ENCODE measurements at places on chromosomes 6 and 20. TPM values are rescaled to one million over a fixed set of nuclear protein-coding genes. Genes with fewer than 3 reads are reported as not detected.

The SAMD3 gene
- total RNA-seq, result not detected

The ABHD16B gene
- not detected for total RNA-seq

The MEP1A gene
- not detected for total RNA-seq

The WFDC5 gene
- not detected for total RNA-seq

The BTNL2 gene
- not detected for total RNA-seq

The THBD gene
- total RNA-seq, result 96.7 TPM

The SDHAF4 gene
- total RNA-seq, result 9.4 TPM

DNA sequence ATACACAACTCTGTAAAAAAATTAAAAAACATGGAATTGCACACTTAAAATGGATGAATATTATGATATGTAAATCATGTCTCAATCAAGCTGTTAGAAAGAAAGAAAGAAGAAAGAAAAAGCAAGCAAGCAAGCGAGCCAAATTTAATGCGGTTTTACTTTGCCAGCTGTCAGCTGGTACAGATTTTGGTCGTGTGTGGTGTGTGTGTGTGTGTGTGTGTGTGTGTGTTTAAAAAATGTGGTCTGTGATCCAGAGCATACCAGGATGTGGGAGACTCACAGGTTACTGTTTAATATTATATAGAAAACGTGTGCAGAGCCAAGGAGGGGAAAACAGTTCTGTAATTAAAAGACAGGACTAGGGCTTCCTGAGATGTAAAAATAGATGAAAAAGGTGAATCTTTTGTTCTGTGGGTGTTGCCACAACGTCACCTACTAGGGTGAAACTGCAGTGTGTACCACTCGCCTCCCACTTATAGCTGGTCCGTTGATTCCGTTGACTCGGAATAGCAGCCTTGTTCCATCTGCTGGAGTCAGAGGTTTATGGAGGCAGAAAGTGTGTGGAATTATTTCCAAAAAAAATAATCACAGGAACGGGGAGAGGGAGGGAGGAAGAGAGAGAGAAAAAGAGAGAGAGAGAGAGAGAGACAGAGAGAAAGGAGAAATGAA, 197.7 kb downstream of the BCAS1 start:
- no peak for DNase-seq

GRCh38 chr6:35602133-35602946, 86.4 kb downstream of the FKBP5 start:
- no peak for DNase-seq

- no peak for DNase-seq
Measured at GRCh38 chr6:6397842-6398241, 77.4 kb upstream of the F13A1 start.

DNA sequence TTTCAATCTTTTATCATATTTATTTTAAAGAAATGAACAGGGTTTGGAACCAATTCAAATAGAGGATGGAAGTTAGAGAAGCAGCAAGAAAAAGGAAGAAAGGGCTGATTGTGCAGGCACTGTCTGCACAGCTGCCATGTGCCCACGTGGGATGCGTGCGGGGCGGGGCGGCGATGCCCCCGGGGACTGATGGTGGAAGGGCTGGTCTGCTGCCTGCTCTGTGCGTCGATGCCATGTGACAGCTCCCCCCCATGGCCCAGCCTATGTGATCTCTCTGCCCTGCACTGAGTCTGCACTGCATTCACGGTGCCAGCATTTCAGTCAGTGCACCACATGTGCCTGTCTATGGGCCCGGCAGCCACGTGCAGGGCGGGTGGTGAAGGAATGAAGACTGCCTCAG, 96.4 kb downstream of the IRF4 start:
- no peak for DNase-seq

DNA sequence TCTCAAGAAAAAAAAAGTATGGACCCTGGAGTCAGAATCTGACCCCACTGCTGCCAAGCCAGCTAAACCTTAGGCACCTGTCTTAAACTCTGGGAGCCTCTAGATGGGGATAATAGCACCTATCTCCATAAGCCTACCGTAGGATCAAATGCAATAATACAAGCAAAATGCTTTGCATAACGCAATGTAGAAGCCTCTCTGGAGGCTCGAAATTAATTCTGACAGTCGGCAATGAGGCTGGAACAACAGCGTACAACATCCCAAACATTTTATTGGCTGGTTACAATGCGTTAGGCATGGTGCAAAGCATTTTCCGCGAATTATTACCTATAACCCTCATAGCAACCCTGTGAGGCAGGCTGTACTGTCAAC, 521 bp downstream of the CDK5RAP1 start:
- no peak for DNase-seq

DNA sequence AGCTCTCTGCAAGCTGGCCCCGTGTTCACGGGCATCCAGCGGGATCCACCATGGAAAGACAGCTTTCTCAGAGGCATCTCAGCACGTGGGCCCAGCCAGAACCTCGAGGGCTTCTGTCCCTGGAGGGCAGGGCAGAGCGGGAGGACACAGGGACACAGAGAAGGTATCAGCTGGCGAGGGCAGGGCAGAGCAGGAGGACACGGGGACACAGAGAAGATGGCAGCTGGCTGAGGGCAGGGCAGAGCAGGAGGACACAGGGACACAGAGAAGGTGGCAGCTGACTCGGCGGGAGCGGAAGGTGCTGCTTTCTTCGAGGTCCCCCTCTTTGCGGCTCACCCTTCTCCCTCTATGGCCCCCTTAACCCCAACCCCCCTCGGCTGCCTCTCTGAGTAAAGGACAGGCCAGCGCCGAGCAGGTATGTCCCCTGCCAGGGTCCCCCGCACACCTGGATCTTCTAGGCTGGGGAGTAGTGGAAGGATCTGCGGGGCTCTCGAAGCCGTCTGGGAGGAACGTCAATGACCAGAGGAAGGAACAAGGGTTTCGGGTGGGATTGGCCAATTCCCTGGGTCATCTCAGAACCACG, 28.9 kb upstream of the BHLHE23 start:
- no peak for DNase-seq

- DNase-seq, result no peak
Measured at GRCh38 chr20:36144336-36144735, 10.2 kb upstream of the EPB41L1 start.

DNA sequence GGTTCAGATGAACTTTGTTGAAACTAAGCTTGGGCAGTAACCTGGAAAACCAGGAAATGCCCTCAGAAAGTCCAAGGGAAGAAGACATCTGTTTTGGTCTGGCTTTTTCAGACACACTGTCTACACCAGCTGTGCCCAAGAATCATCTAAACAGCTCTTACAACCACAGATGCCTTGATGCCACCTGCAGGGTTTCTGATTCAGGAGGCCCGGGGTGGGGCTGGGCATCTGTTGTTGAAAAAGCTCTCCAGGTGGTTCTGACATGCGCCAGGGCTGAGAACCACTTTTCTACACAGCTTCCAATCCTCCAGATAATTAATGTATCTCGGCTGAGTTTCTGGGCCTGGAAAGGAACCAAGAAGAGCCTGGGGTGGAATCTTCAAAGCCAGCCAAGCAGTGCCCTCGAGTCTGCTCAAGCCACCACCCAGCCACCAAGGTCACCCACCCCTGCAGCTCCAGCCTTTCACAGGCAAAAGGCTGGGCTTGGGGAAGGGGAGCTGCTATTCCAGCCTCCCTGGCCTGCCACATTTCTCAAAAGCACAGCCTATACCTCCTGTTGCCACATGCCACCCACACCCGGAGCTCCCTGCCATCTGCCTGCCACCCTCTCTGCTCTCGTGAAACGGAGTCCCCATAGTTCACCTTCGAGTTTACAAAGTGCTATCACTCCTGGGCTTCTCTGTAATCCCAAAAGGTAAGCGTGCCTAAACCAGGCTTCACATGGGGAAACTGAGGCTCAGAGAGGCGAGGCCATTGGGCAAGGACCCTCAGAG, 9.4 kb downstream of the MDGA1 start:
- no peak for DNase-seq

DNA sequence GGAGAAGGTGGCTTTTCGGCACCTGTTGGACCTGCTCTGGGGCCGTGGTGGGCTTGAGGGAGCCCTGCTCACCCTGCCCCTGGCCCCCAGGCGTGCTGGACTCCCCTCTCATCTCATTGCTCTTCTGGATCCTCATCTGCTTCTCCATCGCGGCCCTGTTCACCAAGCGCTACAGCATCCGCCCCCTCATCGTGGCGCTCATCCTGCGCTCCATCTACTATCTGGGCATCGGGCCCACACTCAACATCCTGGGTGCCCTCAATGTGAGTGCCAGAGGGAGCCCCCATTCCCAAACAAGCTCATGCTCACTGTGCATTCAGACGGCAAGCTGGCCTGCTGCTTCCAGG, 22.4 kb downstream of the UQCC2 start:
- no peak for DNase-seq

- DNase-seq, result no peak
Measured at GRCh38 chr20:43955062-43955749, 40.6 kb downstream of the TOX2 start.

DNA sequence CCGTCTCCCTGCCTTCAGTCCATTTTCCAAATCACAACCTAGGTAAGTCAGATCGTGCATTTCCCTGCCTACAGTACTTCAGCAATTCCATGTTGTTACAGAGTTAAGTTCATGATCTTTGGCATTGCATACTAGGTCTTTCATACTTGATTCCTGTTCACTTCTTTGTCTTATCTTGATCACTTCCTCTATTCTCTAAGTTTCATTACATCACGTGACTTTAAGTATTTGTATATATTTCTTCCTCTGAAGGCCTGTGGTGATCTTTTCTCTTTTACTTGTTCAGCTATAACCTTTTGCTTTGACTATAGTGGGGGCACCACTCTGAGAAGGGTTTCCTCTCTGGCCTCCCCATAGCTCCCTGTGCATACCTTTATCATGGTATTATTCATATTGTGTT, 100.2 kb downstream of the TRMT11 start:
- no peak for DNase-seq

- DNase-seq, result no peak
Measured at GRCh38 chr20:52401431-52401830, 209.9 kb upstream of the ZFP64 start.

GRCh38 chr6:131642987-131643611, 6.0 kb downstream of the ENPP3 start:
- no peak for DNase-seq

GRCh38 chr6:24353861-24354260, 4.0 kb downstream of the DCDC2 start:
- no peak for DNase-seq

DNA sequence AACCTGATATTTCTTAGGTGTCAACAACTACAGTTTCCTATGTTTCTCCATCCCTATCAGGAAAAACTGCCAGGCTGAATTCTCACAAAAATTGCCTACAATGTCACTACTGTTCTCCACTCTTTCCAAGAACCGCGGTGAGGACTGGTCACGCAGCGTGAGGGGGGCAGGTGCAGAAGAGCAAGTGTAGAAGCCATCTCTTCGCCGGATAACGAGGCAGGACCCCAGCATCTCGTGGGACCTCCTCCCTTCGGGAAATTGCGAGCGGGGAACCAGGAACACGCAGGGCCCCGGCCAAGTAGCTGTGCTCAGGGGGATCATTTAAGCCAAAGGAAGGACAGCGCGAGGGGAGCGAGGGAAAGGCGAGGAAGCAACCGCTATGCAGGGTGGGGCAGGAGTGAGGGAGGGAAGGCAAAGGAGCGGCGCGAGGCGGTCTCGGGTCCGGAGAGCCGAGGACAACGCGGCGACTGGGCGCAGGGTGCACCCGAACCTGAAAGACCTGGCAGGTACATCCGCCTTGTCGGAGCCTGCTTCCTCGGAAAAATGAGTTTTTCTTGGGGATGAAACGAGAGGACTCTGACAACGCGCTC, 559 bp downstream of the APMAP start:
- peak; percentile 60 for DNase-seq

- no peak for DNase-seq
Measured at GRCh38 chr6:167828325-167828956, 1.7 kb downstream of the AFDN start.

DNA sequence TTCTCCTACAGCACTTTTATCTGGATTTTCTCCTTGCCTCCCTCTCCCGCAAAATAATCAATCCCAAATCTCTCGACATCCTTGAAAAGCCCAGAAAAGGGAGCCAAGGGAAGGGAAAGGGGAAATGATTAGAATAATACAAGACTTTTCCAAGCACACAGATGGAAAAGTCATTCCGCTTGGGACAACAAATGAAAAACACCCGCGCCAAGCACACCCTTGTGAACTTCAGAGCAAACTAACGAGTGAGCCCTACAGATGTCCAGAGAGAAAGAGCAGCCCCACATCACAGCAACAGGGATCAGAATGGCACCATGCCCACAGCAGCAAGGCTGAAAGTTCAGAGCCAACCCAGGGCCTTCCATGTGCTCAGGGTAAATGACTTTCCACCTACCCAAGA, 49.6 kb downstream of the NINL start:
- DNase-seq, result no peak

- DNase-seq, result no peak
Measured at GRCh38 chr6:47247227-47247797, 62.4 kb downstream of the TNFRSF21 start.

DNA sequence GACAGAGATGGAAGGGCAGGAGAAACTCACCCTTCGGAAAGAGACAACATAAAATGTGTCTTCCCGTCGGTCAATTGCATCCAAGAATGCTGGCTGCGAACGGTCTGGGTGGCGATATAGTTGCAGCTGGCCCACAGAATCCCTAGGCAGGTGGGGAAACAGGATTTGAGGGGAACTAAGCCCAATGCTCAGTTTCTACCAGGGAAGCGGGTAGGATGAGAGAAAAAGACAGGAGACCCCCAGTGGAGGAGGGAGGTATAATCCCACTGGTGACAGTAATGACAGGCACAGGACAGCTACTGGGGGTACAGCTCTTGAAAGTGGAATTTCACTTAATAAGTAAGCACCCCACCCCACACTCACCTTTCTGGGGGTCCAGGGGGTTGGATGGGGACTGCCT, 7.5 kb upstream of the TNXB start:
- DNase-seq, result no peak

DNA sequence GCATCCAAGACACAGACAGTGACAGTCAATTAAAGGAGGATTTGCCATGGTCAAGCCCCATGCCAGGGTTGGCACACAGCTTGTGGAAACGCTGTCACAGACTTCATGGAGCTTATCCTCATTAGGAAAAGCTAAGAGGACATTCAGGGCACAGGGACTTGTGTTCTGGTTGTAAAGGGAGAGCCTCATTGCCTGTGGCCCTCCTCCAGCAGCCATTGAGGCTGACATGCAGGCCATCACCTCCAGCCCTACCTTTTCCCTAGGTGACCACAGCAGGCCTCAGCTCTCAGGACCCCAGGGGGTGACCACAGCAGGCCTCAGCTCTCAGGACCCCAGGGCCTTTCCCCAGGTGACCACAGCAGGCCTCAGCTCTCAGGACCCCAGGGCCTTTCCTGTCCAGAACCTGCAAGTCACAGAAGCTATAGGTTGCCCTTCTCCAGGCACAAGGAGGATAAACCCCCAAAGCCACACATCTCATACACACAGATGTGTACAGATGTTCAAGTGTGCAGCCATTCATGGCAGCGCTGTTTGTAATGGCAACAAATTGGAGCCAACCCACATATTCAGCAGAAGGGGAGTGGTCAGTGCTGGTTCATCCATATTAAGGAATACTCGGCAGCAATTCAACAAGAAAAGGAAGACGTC, 26.1 kb downstream of the DUSP22 start:
- no peak for DNase-seq
